ENCODE measurements at places on chromosomes 5 and 9.

DNA sequence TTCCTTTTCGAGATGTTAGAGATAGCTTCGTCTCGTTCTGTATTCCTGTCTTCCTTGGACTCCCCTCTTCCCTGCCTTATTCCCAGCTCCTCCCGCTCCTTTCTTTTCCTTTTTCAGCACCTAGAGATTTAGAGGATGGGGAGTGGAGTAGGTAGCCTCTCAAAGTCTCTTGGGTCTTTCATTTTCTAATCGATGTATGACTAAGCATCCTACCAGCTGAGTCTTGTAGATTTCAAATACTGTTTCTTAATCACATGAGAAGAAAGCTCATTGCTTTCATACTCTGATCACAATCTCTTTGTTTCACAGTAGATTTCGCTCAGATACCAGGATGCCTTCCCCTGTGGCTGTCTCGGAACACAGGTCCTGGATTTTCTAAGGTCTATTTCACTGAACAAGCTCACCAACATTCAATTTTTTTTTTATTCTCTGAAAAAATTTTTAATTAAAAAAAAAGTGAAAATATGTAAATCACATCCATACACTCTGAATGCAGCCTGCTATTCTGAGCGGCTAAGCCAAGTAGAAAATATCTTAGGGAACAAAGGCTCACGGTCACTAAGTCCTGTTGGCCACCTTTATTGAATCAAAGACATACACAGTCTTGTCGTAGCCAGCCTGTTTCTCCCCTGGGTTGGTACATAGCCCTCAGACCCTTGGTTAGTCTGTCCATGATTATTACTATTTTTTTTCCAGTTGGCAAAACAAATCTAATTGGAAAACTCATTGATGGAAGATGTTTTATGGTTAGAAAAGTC, 413.8 kb downstream of the KDM4C start:
- H3K4me3 ChIP-seq: no peak overlapping the region
- no peak overlapping the region for H3K27ac ChIP-seq
- DNase-seq: no peak
- H3K36me3 ChIP-seq: no peaks in the 10 kb centered on the region

DNA sequence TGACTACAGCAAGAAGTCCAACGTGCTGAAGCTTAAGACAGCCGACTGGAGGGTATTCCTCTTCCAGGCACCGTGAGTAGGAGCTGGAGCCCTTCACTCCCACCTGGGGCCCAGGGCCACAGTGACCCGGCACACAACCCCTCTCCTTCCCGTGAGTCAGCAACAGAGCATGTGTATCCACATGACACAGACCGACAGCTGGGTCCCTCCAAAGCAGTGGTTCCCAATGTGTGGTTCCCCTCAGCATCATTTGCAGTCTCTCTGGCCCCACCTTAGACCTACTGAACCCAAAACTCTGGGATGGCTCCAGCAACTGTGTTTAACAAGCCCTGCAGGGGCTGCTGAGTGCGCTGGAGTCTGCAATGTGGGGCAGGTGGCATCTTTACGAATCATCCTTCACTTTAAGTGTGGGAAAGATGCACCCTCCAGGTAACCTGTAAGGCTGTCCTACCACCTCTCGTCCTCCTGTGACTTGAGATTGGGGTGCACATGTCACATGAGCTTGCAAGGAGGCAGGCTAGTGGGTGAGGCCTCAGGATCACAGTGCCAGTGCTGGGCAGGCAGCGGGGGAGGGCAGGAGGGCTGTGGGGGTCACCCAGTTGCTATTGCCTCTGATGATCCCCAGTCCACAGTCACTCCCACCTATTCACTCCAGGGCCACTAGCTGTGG, 42.2 kb downstream of the PSD2 start:
- H3K27ac ChIP-seq: no peak overlapping the region
- H3K36me3 ChIP-seq: no peaks in the 10 kb centered on the region
- no peak overlapping the region for H3K4me3 ChIP-seq
- peaks cover 8% of the 10 kb centered on the region for H3K27me3 ChIP-seq
- DNase-seq: no peak

GRCh38 chr9:135993765-135994500, 32.8 kb upstream of the UBAC1 start:
- peaks cover 34% of the 10 kb centered on the region for H3K4me1 ChIP-seq
- H3K27me3 ChIP-seq: no peaks in the 10 kb centered on the region
- no peaks in the 10 kb centered on the region for H3K36me3 ChIP-seq
- DNase-seq: no peak
- H3K27ac ChIP-seq: no peak overlapping the region
- H3K4me3 ChIP-seq: no peak overlapping the region

DNA sequence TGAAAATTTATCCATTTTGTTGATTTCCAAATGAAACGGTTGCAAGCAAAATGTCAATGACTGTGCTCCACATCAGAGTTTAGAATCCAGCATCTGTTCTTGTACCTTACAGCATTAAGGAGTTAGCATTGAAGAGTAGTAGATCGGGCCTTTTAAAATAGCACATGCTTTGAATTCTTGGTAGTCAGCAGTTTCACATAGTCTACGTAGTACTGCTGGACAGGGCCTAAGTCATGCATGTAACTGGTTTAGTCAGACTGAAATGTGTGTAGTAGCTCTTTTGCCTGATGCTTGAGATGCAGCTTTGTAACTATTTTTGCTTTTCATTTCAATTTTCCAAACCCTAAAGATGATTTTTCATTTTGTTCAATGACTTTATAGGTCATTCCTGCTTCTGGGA, 19.8 kb downstream of the LECT2 start:
- peaks cover 90% of the 10 kb centered on the region for H3K27me3 ChIP-seq
- no peak overlapping the region for H3K27ac ChIP-seq
- H3K36me3 ChIP-seq: no peaks in the 10 kb centered on the region
- H3K4me1 ChIP-seq: no peaks in the 10 kb centered on the region
- no peak for DNase-seq

DNA sequence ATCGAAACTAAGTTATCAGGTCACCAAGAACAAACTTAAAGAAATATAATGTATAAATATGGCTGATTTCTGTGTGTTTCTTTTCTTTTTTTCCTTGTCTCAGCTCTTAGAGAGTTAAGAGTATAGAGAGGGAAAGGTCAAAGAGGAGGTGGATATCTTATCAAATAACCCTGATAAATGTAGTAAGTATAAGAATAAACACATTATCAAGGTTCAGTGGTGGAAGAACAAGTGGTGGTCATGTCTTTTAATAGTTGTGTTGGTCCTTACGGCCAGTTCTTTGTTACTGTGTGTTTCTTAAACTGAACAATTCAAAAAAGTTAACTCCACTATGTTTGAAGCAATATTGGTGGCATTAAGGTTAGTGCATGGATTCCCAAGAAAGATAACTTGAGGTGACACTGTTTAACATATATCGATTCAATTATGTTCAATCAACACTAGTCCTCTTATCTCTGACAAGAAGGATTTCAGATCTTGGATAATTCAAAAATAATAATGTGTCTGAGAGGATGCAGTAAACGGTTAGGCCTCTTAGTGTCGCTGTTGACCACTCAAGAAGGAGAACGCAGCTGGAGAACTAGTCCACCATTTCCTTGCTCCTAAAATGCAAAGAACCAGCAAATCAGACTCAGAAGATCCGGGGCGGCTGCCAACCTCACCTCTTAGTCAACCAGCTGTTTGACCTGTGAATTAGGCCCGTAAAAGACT, at the start of gene PCDHGA3:
Gene PCDHGA3, plus strand, starts transcription at position 588 of the 711 bp plus-strand sequence. CDS start 205 bp downstream, outside the sequence.
- no peak within 1 kb of the TSS for H3K27ac ChIP-seq
- no peaks in the 10 kb centered on the region for H3K36me3 ChIP-seq
- H3K4me3 ChIP-seq: no peak within 1 kb of the TSS
- no peaks in the 10 kb centered on the region for H3K27me3 ChIP-seq

DNA sequence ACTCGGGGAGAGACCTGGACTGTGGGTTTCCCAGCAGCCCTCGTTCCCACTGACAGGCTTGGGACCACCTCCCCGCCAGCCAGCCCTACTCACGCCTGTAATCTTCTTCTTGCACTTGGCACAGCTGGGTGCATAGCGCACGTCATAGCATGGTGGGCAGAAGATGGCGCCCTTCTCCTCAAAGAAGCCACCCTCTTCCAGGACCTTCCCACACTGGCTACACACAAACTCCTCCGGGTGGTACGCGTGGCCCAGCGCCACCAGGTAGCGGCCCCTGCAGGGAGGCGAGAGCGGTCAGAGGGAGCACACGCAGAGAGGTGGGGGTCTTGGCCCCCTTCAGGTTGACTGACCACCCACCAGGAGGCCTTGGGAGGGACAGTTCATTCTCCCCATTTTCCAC, 9.4 kb downstream of the PDLIM7 start:
- H3K4me1 ChIP-seq: peaks cover 26% of the 10 kb centered on the region
- no peak for DNase-seq
- no peak overlapping the region for H3K4me3 ChIP-seq
- peaks cover 24% of the 10 kb centered on the region for H3K36me3 ChIP-seq
- no peaks in the 10 kb centered on the region for H3K27me3 ChIP-seq

DNA sequence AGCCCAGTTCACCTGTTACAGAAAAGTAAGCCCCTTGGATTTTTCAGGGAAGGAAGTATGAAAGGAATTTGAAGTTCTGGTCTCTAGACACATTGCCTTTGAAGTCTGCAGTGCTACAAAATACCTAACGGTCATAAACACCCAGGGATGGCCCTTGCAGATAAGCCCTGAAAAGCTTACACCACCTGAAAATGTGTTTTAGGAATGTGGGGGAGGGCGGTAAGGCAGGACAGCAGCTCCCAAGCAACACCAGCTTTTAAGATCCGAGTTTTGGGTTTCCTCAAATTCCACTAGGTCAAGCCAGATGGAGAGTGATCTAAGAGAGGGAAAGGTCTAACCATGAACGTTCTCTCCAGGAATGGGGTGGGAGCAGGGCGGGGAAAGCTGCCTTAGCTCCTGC, 114.1 kb upstream of the PANK3 start:
- peaks cover 54% of the 10 kb centered on the region for H3K27me3 ChIP-seq
- H3K36me3 ChIP-seq: no peaks in the 10 kb centered on the region
- H3K4me3 ChIP-seq: no peak overlapping the region
- DNase-seq: no peak

DNA sequence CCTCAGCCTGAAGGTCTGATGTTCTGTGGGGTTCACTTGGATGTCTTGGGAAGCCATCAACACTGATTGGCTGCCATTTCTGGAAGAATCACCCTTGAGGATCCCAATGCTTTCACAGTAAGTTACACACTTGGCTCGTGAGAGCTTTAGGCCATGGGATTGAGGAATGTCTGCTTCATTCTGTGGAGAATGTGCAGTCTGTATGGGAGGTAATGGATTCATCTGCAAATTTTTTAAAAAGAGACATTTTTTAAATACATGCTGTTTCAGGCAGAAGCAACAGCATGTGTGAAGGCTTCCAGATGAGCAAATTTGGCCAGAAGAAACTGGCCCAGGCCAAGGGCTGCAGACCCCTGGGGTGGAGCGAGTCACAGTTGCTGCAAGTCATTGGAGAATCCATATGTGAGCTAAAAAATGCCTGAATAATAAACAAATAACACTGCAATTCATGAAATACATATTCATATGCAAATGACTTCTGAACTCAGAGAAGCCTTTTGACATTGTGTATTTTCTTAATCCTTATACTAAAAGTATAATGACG, 146.3 kb upstream of the RASEF start:
- H3K27me3 ChIP-seq: no peaks in the 10 kb centered on the region
- no peak overlapping the region for H3K4me3 ChIP-seq
- H3K27ac ChIP-seq: no peak overlapping the region
- H3K4me1 ChIP-seq: no peaks in the 10 kb centered on the region
- no peak for DNase-seq

- no peaks in the 10 kb centered on the region for H3K36me3 ChIP-seq
- no peak for DNase-seq
- no peaks in the 10 kb centered on the region for H3K27me3 ChIP-seq
- no peaks in the 10 kb centered on the region for H3K4me1 ChIP-seq
- no peak overlapping the region for H3K4me3 ChIP-seq
Observed at GRCh38 chr9:84875193-84875592, 205.7 kb downstream of the NTRK2 start.

- H3K36me3 ChIP-seq: no peaks in the 10 kb centered on the region
- peaks cover 6% of the 10 kb centered on the region for H3K4me1 ChIP-seq
- DNase-seq: no peak
- H3K4me3 ChIP-seq: no peak overlapping the region
- H3K27me3 ChIP-seq: no peaks in the 10 kb centered on the region
Observed at GRCh38 chr5:107426209-107426608, 244.5 kb downstream of the EFNA5 start.

DNA sequence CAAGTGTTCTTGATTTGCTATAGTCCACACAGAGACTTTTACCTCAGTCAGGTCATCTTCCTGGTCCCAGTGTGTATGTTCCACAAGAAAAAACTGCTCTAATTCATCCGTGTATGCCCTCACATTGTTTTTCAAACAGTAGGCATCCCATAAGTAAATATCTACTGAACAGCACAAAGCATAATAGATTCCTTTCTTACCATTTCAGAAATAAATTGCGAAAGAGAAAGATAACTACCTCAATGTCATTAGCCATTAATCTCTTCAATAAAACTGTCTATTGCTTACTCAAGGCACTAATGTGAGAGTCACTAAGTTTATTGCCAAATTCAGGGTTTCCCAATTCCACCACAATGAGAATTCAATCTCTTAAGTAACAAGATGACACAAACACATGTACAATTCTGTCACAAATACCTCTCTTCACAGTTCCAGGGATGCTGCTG, 9.6 kb downstream of the FBXW2 start:
- DNase-seq: peak; percentile 54
- no peaks in the 10 kb centered on the region for H3K4me1 ChIP-seq
- no peak overlapping the region for H3K4me3 ChIP-seq
- peak overlapping the region; percentile 63 for H3K27ac ChIP-seq

GRCh38 chr5:78612227-78613150, 36.1 kb downstream of the LHFPL2 start:
- no peaks in the 10 kb centered on the region for H3K4me1 ChIP-seq
- no peaks in the 10 kb centered on the region for H3K36me3 ChIP-seq
- no peak for DNase-seq

DNA sequence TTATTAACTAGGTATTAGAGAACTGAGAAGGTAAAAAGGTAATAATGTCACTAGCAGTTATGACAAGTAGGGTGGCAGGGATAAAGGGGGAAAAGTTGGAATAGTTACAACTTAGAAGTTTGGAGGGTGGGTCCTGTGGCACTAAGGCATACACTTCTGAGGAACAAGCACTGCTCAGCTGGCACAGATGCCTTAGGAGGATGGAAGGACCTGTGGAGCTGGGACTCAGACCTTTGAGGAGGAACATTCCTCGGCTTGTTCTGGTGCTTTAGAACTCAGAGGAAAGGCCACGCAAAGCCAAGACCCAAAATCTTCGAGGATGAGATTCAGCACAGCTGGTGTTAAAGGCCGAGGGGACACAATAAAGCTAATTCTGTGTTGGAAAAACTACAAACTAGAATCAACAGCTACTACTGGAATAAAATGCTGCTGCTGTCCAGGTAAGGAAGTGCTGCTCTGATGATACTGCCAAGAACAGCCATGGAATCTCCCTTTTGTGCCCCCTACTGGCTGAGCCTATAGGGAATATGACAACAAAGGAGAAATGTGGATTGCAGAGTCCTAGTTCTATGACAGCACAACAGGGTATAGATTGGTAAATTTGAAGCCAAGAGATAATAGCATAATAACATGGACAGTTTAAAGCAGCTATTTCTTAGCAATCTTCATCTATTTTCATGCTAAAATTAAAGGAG, 126.7 kb downstream of the SLC25A46 start:
- no peaks in the 10 kb centered on the region for H3K36me3 ChIP-seq
- no peaks in the 10 kb centered on the region for H3K4me1 ChIP-seq
- no peak overlapping the region for H3K4me3 ChIP-seq
- DNase-seq: peak; percentile 56

- no peaks in the 10 kb centered on the region for H3K36me3 ChIP-seq
- H3K4me1 ChIP-seq: no peaks in the 10 kb centered on the region
- H3K27me3 ChIP-seq: no peaks in the 10 kb centered on the region
- H3K4me3 ChIP-seq: no peak overlapping the region
- peak; percentile 4 for DNase-seq
Observed at GRCh38 chr5:88952344-88952743, 69.4 kb upstream of the MEF2C start.

GRCh38 chr5:6819521-6819920, 106.3 kb downstream of the TENT4A start:
- no peak overlapping the region for H3K4me3 ChIP-seq
- no peak for DNase-seq
- H3K27ac ChIP-seq: no peak overlapping the region
- H3K27me3 ChIP-seq: peaks cover 16% of the 10 kb centered on the region

All from A673 (cell line).